Fibroblast of skin of scalp (primary cell): ENCODE measurements at places on chromosomes 7 and 10.
A peak's percentile ranks its signal among the peaks of the same experiment; 100 is the strongest.

DNA sequence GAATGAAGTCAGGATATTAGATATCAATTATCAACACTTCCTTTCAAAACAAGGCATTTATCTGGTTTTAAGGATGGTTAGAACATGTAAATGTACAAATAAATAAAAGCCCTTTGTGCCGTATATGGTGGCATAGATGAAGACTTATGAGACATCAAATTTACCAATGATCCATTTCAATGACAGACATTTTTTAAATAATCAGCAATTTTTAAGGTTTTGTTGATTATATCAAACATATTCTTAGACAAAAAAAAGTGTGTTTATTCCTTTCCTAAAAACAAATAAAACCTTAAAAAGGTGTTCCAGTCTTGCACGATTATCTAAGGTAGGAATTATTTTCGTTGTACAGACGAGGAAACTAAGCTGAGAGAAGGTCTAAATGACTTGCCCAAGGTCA lies 13.8 kb downstream of the APBB1IP start:
- no peak for DNase-seq

- no peak for DNase-seq
Measured at GRCh38 chr7:216360-217300, 24.3 kb downstream of the FAM20C start.

- DNase-seq = no peak
Measured at GRCh38 chr7:27173511-27173955, 587 bp downstream of the HOXA10 start.

DNA sequence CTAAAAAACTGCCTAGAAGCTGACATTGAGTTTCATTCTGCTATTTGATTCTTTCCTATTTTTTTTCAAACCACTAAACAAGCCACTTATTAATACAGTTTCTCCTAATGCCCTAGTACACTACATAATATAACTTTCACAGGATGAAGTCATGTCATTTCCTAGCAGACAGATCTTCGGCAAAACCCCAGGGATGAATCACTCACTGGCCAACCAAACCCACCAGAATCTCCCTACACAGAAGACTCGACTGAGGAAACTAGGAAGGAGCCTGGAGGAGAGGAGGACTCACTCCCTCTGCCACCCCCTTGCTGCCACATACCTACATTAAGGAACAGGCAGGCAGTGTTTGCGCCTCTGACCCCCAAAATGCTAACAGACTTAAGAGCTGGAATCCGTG lies 33.4 kb downstream of the XPNPEP1 start:
- peak; percentile 86 for DNase-seq

DNA sequence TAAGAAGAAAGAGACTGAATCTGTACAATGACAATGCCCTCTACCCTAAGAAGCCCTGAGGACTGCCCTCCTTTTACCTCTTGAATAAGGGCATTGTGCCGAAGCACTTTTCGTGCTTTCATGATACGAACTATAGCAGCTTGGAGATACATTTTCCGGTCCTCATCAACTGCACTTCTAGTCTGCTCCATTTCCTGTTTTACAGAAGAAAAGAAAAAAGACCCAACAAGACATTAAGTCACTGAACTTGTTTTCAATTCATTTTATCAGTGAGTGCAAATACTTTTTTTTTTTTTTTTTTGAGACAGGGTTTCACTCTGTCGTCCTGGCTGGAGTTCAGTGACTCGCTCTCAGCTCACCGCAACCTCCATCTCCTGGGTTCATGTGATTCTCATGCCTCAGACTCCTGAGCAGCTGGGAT lies 78.4 kb downstream of the CUL2 start:
- DNase-seq = no peak

GRCh38 chr10:71961831-71962230 lies 2.4 kb upstream of the CHST3 start:
- no peak for DNase-seq

DNA sequence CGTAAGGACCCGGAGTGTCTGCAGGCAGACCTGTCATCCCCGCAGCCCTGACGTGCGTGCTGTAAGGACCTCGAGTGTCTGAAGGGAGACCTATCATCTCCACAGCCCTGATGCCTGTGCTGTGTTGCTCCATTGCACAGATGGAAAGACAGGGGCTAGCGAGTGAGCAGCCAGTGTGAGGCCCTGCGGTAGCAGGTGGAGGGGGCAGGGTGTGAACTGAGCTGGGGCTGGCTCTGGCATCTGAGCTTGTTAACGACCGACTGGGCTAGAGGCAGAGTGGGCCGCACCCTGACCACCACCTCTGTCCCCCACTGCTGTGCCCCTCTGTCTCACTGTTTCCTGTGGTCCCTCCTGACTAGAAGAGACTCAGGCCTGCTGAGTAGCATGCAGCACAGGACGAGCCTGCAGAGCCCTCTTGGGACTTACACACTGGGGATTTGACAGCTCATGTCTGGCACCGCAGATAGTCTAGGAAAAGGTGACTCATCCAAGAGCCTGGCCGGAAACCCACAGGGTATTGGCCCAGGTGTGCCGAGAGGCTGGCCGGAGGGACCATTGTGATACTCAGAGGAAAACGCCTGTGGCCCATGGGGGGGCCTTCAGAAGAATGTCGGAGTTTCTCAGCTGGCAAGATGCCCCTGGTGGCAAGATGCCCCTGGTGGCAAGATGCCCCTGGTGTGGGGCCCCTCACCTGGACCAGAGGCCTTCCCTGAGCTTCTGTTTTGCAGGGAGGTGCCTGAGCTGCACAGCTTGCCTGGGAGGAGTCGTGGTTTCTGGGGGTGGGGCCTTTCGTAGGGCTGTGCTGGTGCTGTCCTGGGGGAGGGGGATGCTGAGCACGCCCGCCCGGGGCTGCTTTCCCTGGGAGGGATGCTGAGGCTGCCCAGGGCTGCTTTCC lies 34.3 kb downstream of the INPP5A start:
- DNase-seq = peak; percentile 85

GRCh38 chr7:5296015-5296610 lies 13.4 kb downstream of the SLC29A4 start:
- DNase-seq = no peak

DNA sequence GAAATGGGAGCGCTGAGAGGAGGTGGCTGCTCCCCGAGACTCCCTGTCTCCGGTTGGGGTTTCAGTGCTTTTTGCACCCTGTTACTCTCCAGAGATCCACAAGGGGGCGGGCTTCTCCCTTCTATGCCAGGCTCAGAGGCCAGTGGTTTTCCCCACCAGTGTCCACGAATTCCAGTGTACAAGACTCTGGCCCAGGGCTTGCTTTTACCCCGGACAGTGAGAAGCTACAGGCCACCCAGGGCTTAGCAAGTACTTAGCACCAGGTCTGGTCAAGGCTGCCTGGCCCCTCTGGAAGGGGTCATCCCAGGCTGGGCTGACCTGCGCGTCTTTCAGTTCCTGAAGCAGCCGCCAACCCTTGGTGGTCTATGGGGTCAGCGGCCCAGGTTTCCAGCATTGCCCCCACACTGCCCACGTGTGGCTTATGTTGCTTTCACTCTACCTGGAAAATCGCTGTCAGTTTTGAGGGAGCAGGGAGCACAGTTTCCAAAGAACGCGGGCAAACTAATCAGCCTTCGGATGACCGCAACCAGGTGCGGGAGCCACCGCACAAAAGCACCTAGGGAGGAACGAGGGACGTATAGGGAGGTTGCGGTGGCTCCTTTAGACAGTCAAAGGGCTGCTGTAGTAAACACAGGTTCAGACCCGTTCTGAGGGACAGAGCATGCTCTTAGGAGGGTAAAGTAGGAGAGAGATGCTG lies 6.8 kb downstream of the CYP26A1 start:
- peak; percentile 73 for DNase-seq

- DNase-seq = peak; percentile 93
Measured at GRCh38 chr10:79067241-79068202, 1.2 kb upstream of the ZMIZ1 start.

- DNase-seq = no peak
Measured at GRCh38 chr7:22730066-22730710, 3.2 kb downstream of the IL6 start.

DNA sequence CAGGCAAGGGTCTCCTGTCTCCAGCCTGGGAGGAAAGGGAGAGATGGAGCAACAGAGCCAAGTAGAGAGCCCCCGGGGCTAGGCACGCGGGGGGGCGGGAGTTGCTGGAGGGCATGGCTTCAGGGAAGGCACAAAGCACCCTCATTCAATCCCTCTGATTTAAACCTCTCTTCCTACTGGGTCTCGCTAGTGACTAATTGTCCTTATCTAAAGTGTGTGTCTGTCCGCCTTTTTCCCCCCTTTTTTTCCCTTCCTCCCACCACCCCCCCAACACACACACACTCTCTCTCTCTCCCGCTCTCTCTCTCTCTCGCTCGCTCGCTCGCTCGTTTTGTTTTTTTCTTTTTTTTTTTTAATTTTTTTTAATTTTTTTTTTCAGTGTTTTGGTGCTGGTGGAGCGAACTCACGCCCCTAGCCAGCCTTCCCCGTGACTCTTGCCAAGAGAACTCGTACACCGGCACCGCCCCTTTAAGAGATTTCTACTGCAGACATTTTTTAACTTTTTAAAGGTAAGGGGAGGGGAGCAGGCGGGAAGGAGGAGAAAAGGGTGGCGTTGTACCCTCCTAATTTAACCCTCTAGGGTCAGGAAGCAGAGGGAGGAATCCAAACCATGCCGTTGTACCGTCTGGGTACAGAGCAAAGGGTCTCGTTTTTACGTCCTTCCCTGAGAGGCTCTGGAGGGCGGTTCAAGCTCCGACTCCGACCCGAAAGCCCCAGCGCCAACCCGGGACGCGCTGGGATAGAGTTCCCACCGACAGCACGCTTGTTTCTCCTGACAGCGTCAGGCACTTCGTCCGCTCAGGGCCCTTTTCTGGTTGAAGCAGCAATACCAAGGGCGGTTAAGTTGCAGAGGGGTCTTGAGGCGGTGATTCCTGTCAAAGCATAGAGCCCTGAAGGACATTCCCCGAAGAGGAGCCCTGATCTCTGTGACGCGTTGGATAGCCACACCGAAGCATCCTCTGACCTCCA lies at the start of gene HPSE2:
TSS of gene HPSE2 (minus strand) at position 195 of the 969 bp plus-strand sequence.
- no peak for DNase-seq

DNA sequence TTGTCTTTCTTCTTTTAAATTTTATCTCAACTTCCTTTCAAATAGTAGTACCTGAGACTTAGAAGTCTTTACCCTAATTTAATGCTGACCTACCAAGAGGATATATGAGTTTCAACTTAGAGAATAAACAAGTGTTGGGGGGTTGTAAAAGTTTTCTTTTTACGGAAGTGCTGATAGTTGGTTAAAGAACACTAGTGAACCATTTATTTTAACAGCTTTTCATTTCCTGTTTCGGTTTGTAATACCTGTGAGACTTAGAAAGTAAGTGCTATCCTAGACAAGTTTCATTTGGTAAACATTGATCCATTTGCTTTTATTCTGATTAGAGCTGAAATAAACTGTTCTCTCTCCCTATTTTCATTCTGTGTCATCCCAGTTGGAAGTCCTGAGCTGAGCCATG lies 683.1 kb upstream of the SORCS1 start:
- no peak for DNase-seq

DNA sequence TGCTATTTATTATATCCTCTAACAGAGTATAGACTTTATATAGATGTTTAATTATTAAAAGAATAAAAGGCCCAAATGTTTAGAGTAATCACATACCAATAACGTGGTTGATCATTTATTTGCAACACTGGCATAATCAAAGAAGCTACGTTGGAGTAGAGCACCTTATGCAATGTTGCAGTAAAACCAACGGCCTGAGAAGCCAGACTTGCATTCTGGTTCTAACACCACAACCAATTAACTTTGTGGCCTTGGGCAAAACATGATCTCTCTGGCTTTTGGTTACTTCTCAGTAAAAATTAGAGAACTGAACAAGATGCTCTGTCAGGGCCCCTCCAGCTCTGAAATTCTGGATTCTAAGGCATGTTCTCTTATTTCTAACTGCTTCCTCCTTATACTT lies 476.2 kb downstream of the GRM8 start:
- DNase-seq = no peak

GRCh38 chr7:83468251-83468739 lies 180.6 kb downstream of the SEMA3E start:
- peak; percentile 99 for DNase-seq

- no peak for DNase-seq
Measured at GRCh38 chr10:96357038-96357620, 1.7 kb downstream of the OPALIN start.

- DNase-seq = no peak
Measured at GRCh38 chr10:132924046-132924952, 18.1 kb downstream of the CFAP46 start.

- DNase-seq = no peak
Measured at GRCh38 chr7:148515237-148515636, 75.3 kb upstream of the C7orf33 start.

- DNase-seq = peak; percentile 70
Measured at GRCh38 chr10:29646960-29647461, 12.2 kb upstream of the SVIL start.

DNA sequence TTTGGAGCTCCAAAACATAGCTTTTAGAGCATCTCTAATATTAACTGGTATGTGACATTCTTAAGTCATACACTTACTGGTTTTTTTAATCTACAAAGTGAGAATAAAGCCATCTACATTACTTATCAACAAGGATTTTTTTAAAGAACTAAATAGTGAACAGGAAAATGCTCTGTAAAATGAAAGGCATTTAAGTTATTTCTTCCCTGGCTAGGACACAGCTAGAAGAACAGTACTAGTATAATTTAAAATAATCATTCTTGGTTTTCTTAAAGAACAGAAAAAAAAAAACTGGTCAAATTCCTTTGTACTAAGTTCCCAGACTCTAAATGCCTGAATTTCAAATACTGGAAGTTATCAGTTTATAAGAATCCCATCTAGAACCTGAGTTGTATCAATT lies 139.5 kb downstream of the SRPK2 start:
- DNase-seq = peak; percentile 40

GRCh38 chr7:40234046-40234445 lies 99.2 kb downstream of the SUGCT start:
- DNase-seq = no peak

- DNase-seq = no peak
Measured at GRCh38 chr10:78847485-78847884, 221.3 kb upstream of the ZMIZ1 start.

DNA sequence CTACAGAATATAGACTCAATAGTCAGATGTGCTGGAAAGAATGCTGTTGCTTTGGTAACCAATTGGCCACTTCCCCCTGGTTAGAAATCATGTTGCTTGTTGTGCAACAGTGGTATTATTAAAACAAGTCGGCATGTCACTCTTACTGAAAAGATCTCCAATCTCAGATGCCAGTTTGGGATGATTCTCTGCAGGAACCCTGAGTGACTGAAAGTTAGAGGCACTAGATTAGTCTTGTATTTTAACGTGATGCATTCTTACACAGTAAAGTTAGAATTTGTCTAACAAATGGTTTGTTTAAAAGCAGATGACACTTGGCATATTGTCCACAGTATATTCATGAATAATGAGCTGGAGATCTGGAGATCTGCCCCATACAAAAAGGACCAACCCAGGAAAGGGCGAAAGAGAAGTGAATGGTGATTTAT lies 287.6 kb downstream of the TWIST1 start:
- DNase-seq = peak; percentile 73

DNA sequence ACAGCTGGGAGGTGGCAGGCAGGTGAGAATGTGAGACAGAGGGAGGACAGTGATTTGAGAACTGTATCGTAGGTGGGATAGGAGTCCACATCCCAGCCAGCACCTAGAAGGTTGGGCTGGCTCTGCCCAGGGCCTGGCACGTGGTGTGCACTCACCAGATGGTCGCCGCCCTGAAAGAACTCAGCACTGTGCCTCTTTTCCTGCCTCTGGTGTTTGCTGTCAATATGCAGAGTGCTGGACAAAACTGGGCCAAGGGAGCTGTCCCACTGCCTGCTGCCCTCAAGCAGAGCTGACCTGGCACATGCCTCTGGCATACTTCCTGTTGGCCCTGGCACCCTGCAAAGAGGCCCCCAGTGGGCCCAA lies 36.8 kb downstream of the CHST3 start:
- no peak for DNase-seq

GRCh38 chr7:108057951-108058481 lies 55.1 kb upstream of the LAMB1 start:
- no peak for DNase-seq

- DNase-seq = no peak
Measured at GRCh38 chr7:26346611-26347203, 55.0 kb downstream of the SNX10 start.
